ENCODE measurements at places on chromosomes 7 and 10.
A peak's percentile ranks its signal among the peaks of the same experiment; 100 is the strongest.

- DNase-seq: no peak
Observed at GRCh38 chr7:151351027-151351426, 9.4 kb downstream of the NUB1 start.

DNA sequence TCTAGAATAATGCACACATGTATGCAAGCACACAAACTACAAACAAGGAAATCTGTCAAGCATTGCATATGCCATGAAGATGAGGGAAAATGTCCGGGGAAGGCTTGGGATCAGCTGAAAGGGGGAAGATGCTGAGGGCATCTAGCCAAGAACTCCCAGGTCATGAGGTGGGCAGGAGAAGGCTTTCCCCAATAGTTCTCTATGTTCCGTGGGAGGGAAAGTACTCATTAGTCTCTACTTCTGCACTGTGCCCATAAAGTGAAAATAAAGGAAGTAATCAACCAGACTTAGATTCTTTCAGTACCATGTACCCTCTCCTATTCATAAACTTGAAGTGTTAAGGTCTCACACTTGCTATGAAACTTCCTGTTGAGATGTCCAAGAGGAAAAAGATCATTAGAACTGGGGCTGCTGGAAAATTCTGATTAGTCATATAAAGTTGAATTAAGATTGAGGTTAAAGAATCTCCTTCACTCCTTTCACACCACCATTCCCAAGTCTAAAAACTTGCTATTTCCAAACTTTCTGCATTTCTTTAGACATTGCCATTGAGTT lies 17.1 kb upstream of the LIPF start:
- no peak for DNase-seq

GRCh38 chr10:110305767-110306451 lies 1.2 kb upstream of the SMNDC1 start:
- peak; percentile 61 for DNase-seq

- DNase-seq: no peak
Observed at GRCh38 chr10:109913306-109913892, 9.9 kb downstream of the XPNPEP1 start.

GRCh38 chr7:105297985-105298384 lies 90.7 kb downstream of the SRPK2 start:
- DNase-seq: no peak

DNA sequence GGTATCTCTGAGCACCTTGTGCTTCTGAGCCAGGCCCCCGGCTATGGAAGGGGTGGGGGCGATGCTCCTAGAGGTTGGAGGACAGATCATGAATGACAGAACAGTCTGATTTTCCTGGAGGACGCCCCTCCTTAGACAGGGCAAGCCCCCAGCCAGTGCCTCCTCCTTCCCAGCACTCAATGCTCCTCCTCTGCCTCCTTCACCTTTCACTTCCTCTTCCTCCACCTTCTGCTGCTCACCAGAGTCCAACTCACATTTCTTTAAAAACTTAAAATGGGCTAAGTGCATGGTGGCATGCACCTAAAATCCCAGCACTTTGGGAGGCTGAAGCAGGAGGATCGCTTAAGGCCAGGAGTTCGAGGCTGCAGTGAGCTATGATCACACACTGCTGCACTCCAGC lies 71.1 kb upstream of the CUX1 start:
- no peak for DNase-seq

DNA sequence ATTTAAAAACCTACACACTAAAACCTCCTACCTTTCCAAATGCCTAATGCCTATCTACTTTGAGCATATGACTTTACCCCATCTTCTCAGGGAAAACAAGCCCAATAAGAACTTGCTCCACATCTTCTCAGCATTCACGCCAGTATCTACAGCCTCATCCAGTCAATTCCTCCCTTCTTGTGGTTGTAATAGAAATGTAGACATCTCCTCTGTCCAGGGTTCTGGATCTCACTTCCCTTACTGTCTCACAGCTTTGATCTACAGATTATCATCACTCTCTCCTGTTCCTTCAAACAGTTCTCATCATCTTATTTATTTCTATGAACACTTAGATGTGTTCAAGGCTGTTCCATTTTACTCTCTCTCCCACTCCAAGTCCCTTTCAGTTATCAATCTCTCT lies 70.4 kb upstream of the NOBOX start:
- no peak for DNase-seq

GRCh38 chr10:119313644-119314043 lies 106.3 kb downstream of the GRK5 start:
- DNase-seq: no peak
